ENCODE measurements at places on chromosomes 2 and 18.

DNA sequence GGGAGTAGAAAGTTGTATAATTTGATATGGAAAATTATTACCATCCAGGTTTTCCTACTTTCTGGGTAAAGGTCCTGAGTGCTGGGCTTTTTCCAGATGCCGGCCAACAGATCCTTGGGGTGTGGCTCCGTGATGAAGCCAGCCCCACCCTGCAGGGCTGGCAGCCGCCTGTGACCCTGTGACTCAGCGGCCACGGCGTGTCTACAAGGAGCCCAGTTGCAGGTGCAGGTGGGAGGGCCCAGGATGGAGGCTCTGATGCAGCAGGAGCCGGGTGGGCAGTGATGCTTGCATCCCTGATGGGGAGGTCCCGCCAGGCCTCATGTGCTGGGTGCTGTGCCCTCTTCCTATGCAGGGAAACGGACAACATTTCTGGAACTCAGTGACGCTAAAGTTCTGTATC is 96.0 kb upstream of the ALKAL2 start:
- DNase-seq: no peak

- DNase-seq: no peak
Observed at GRCh38 chr2:43925431-43925830, 70.4 kb downstream of the LRPPRC start.

DNA sequence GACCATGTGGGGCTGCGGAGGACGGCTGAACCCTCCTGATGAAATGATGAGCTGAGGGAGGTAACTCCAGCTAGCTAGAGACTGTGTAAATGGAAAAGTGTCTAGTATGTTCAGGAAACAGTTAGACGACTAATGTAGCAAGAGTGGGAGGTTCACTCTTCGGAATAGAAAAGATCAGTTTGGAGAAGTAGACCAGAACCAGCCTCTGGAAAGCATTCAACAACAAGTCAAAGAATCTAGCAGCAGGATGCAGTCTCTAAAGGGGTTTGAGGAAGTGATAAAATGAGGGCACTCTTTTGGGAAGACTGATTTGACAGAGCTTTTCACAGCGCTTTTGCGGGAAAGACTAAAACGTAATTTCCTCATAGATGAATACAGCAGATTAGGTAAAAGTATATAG is 79.6 kb downstream of the GAREM1 start:
- no peak for DNase-seq

DNA sequence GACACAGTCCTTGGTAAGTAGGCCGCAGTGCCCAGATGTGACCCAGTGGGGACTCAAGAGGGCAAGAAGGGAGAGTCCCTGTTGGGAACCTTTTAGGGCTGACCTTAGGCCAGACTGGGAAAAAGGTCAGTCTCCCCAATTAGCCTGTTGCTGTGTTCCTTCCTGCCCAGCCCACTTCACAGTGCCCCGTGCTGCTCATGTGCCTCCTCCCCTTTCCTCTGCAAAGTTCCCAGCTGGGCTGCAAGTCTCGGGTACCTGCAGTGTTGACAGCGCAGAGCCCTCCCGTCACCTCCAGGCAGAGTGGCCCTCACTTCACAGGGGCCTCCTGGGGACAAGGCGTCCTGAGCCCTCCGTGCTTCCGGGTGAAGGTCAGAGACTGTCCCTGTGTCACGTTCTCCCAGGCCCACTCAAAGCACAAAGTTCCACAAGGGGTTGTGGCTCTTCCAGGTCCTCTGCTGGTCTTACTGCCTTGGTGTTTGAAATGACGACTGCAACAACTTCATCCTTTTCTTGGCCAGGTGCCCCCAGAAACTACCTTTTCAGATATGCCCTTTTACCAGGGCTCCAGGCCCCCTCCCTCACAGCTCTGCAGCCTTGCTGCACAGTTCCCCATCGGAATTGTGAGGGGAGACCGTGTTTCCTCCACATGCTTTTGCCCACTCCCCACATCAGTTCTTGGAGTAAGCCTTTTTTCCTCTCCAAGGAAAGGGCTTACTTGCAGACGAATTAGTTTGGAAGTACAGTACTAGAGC is 225.8 kb downstream of the ALPK2 start:
- DNase-seq: no peak

GRCh38 chr18:41462946-41463345 is 492.1 kb upstream of the PIK3C3 start:
- DNase-seq: no peak

- peak; percentile 26 for DNase-seq
Observed at GRCh38 chr2:62611854-62612253, 93.7 kb upstream of the EHBP1 start.

Data from fibroblast of skin of right biceps (primary cell).